ENCODE measurements at places on chromosomes 11 and 22. TPM values are rescaled to one million over a fixed set of nuclear protein-coding genes. Genes with fewer than 3 reads are reported as not detected.

DNA sequence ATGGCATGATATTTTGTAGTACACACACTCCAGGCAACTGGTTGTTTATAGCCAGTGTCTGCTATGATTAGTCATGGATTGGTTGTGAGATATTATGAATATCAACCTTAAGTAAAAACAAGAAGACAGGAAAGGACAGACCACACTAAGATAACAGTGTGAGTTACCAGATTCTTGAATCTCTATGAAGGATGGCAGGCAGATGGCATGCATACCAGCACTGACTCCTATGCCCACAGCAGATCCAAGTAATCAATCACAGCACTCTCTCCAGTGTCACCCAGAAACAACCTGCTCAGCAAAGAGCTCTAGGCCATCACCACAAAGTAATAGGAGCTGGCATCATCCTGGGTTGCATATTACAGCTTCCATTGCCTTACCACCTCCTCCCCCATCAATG is 116.6 kb downstream of the GALNT18 start:
- H3K4me3 ChIP-seq: no peak overlapping the region
- no peaks in the 10 kb centered on the region for H3K36me3 ChIP-seq
- no peak overlapping the region for H3K27ac ChIP-seq
- H3K27me3 ChIP-seq: no peaks in the 10 kb centered on the region
- no peak for DNase-seq
- peaks cover 33% of the 10 kb centered on the region for H3K4me1 ChIP-seq

DNA sequence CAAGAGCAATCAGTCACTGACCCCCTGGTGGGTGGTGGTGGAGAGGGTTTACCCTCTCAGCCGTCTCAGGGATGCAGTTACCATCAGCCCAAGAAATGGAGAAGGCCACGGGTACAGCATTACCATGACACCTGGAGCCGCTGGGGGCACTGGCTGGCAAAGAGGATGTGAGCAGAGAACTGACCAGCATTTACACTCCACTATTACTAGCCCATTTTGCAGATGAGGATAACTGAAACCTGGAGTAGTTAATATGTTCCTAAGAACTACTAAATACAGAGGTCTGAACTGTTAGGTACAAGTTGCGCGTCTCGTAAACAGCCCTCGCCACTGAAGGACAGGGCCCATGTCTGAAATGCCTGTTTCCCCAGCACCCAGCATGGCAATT is 79.0 kb downstream of the TIMP3 start:
- H3K4me3 ChIP-seq: no peak overlapping the region
- H3K4me1 ChIP-seq: peaks cover 17% of the 10 kb centered on the region
- H3K27ac ChIP-seq: no peak overlapping the region
- H3K27me3 ChIP-seq: peaks cover 25% of the 10 kb centered on the region
- no peak for DNase-seq

DNA sequence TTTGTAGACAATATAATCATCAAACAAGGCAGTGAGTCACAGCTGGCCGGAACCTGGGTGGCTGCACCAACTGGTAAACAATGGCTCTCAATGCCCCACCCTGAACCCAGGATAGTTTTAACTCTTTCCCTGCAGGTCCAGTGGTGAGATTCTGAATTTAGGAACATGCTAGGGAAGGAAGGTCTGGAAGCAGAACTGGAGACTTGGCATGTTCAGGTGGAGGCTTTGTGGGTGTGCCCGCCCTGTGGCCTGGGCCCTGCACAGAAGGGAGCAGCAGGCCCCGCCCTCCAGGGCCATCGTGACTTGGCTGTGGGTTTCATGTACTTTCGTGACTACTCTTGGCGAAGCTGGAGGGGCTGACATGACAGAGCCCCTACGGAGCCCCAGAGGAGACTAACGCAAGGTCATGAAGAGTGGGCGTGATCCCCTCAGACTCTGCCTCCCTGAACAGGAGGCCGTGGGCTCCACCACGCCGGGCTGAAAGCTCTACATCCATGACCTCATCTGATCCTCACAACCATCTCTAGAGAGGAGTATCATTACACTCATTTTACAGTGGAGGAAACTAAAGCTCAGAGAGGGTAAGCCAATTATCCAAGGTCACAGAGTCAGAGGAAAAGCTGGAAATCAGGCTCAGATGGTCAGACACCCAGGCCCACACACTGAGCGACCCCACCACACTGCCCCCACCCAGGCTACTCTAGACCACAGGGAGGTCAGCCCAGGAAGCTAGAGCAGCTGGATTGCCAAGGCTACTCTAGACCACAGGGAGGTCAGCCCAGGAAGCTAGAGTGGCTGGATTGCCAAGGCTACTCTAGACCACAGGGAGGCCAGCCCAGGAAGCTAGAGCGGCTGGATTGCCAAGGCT is 27.3 kb downstream of the MAFF start:
- H3K27ac ChIP-seq: peak overlapping the region; percentile 61
- H3K36me3 ChIP-seq: peaks cover 31% of the 10 kb centered on the region
- H3K4me3 ChIP-seq: no peak overlapping the region
- DNase-seq: no peak
- peaks cover 7% of the 10 kb centered on the region for H3K4me1 ChIP-seq

- H3K36me3 ChIP-seq: no peaks in the 10 kb centered on the region
- peaks cover 39% of the 10 kb centered on the region for H3K27me3 ChIP-seq
- H3K4me3 ChIP-seq: peak overlapping the region; percentile 60
- H3K27ac ChIP-seq: no peak overlapping the region
- peaks cover 7% of the 10 kb centered on the region for H3K4me1 ChIP-seq
- DNase-seq: no peak
Measured at GRCh38 chr22:38454353-38455075, 485 bp downstream of the KCNJ4 start.

- no peaks in the 10 kb centered on the region for H3K4me1 ChIP-seq
- DNase-seq: no peak
- no peak overlapping the region for H3K27ac ChIP-seq
- no peak overlapping the region for H3K4me3 ChIP-seq
Measured at GRCh38 chr11:94046796-94047195, 25.6 kb downstream of the HEPHL1 start.

DNA sequence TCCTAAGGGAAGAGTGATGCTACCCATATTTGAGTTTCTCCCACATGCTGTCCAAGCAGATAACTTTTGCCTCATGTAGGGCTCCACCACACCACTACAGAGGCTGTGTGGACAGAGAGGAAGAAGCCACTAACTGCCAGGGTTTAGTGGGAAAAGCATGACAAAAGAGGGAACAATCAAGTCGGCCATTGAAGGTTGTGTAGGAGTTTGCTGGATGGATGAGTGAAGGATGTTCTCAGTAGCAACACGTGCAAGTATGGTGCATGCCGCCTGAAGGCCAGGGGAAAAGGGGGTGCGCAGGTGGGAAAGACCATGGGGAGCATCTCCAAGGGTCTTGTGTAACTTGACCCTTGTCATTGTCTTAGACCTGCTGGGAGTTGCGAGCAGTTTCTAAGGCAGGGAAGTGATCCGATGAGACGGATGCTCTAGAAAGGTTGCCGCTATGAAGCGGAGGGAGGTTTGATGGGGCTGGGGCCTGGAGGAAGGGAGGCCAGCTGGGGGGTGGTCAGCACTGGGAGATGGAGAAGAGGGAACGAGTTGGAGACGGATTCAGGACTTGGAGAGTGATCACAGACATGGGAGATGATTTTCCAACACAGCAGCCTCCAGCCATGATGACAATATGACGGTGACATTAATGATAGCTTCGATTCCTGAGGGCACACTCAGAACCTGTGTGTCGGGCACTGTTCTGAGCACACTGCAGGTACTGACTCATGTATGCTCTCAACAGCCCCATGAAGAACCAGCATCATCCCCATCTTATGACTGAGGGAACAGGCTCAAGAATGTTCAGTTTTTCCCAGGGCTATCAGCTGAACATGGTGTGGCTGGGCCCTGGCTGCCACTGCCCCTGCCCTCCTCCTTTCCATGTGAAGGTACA is 53.7 kb downstream of the CD6 start:
- no peak overlapping the region for H3K27ac ChIP-seq
- DNase-seq: no peak
- no peak overlapping the region for H3K4me3 ChIP-seq
- H3K36me3 ChIP-seq: peaks cover 2% of the 10 kb centered on the region

- DNase-seq: no peak
- H3K27ac ChIP-seq: no peak overlapping the region
- H3K27me3 ChIP-seq: no peaks in the 10 kb centered on the region
- H3K36me3 ChIP-seq: peaks cover 21% of the 10 kb centered on the region
- H3K4me1 ChIP-seq: no peaks in the 10 kb centered on the region
- no peak overlapping the region for H3K4me3 ChIP-seq
Measured at GRCh38 chr11:9132203-9132878, 40.9 kb upstream of the SCUBE2 start.

- H3K27me3 ChIP-seq: no peaks in the 10 kb centered on the region
- peaks cover 18% of the 10 kb centered on the region for H3K36me3 ChIP-seq
- DNase-seq: peak; percentile 81
- H3K27ac ChIP-seq: no peak overlapping the region
- H3K4me1 ChIP-seq: no peaks in the 10 kb centered on the region
Measured at GRCh38 chr11:1473786-1474185, 12.8 kb downstream of the MOB2 start.

- DNase-seq: no peak
- H3K4me3 ChIP-seq: peak overlapping the region; percentile 70
- no peaks in the 10 kb centered on the region for H3K36me3 ChIP-seq
- H3K4me1 ChIP-seq: peaks cover 37% of the 10 kb centered on the region
- H3K27ac ChIP-seq: no peak overlapping the region
- H3K27me3 ChIP-seq: no peaks in the 10 kb centered on the region
Measured at GRCh38 chr22:37803195-37803638, 4.5 kb upstream of the GCAT start.

GRCh38 chr22:49934160-49934890 is 15.9 kb downstream of the CRELD2 start:
- no peaks in the 10 kb centered on the region for H3K27me3 ChIP-seq
- H3K27ac ChIP-seq: no peak overlapping the region
- H3K4me1 ChIP-seq: peaks cover 28% of the 10 kb centered on the region
- no peaks in the 10 kb centered on the region for H3K36me3 ChIP-seq
- DNase-seq: no peak
- no peak overlapping the region for H3K4me3 ChIP-seq

DNA sequence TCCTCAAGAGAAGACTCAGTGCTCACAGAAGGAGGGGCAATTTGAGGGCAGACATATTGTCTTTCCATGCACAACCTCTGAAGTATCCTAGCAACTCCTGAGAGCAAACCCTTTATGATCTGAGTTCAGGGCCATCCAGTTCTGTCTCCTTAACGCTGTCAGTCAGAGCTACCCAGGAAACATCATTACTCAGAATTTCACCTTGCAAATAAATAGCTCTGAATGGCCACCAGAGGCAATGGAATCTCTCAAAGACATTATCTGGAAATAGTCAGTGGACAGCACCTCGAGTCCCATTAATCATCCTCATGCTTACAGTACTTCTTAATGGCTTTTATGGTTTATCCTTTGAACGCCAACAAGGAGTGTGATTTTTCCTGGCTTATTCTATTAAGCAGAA is 656.1 kb downstream of the OPCML start:
- H3K27me3 ChIP-seq: no peaks in the 10 kb centered on the region
- H3K4me1 ChIP-seq: peaks cover 32% of the 10 kb centered on the region

DNA sequence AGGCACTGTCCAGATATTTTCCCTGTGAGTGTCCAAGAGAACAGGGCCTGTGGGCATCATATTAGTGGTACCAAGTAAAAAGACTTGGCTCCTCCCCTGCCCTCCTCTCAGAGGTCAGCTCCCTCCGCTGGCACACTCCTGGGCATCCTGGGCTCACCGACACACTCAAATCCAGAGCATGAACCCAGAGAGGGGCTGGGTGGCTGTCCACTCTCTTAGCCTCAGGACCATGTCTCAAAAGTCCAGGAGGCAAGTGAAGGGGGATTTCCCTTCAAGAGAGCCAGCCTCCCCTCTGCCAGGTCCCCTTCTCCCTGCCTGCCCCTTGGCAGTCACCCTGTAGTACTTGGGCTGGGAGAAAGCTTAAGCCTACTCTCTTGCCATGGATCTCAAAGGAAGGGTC is 10.3 kb downstream of the BCL9L start:
- H3K4me1 ChIP-seq: peaks cover 95% of the 10 kb centered on the region
- no peaks in the 10 kb centered on the region for H3K36me3 ChIP-seq
- H3K27ac ChIP-seq: peak overlapping the region; percentile 100
- DNase-seq: no peak
- no peaks in the 10 kb centered on the region for H3K27me3 ChIP-seq

GRCh38 chr11:124863137-124863825 is 2.0 kb upstream of the ROBO3 start:
- peaks cover 69% of the 10 kb centered on the region for H3K27me3 ChIP-seq
- H3K27ac ChIP-seq: no peak overlapping the region
- H3K4me3 ChIP-seq: peak overlapping the region; percentile 64
- peaks cover 28% of the 10 kb centered on the region for H3K4me1 ChIP-seq

DNA sequence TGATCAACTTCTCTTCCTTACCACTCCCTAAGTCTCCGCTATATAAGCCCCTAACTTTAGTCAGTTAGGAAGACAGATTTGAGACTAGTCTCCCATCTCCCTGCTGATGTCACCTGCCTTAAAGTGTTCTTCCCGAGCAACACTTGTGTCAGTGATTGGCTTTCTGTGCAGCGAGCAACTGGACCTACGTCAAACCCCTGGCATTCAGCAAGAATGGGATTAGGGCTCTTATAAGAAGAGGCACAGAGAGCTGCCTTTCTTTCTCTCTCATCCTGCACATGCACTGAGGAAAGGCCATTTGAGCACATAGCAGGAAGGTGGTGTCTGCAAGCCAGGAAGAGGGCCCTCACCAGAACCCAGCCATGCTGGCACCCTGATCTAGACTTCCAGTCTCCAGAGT is 116.6 kb upstream of the THY1 start:
- H3K4me1 ChIP-seq: no peaks in the 10 kb centered on the region
- H3K36me3 ChIP-seq: no peaks in the 10 kb centered on the region
- no peak overlapping the region for H3K27ac ChIP-seq
- peaks cover 60% of the 10 kb centered on the region for H3K27me3 ChIP-seq
- no peak for DNase-seq
- H3K4me3 ChIP-seq: no peak overlapping the region

The NELL1 gene
- total RNA-seq: not detected

The TAF6L gene
- total RNA-seq: 21.4 TPM

The BEST1 gene
- total RNA-seq: 1.3 TPM

The NKAPD1 gene
- 18.2 TPM for total RNA-seq

The TKFC gene
- 32.2 TPM for total RNA-seq

The RIBC2 gene
- 1.1 TPM for total RNA-seq

The KDELR3 gene
- 134 TPM for total RNA-seq
